ENCODE measurements at places on chromosomes 4 and X.

DNA sequence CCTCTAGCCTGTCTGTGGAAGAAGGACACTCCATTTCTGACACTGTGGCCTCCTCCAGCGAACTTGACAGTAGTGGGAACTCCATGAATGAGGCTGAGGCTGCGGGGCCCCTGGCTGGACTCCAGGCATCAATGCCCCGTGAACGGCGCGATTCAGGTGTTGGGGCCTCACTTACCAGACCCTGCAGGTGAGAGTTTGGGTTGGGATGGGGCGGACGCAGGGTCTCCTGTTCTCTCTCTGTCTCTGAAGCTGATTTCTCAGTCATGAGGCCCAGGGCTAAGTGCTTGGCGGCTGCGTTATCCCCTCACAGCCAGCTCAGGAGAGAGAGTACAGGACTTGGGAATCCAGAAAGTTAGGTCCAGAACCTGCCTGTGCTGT, 71.0 kb downstream of the STARD8 start:
- DNase-seq = no peak

DNA sequence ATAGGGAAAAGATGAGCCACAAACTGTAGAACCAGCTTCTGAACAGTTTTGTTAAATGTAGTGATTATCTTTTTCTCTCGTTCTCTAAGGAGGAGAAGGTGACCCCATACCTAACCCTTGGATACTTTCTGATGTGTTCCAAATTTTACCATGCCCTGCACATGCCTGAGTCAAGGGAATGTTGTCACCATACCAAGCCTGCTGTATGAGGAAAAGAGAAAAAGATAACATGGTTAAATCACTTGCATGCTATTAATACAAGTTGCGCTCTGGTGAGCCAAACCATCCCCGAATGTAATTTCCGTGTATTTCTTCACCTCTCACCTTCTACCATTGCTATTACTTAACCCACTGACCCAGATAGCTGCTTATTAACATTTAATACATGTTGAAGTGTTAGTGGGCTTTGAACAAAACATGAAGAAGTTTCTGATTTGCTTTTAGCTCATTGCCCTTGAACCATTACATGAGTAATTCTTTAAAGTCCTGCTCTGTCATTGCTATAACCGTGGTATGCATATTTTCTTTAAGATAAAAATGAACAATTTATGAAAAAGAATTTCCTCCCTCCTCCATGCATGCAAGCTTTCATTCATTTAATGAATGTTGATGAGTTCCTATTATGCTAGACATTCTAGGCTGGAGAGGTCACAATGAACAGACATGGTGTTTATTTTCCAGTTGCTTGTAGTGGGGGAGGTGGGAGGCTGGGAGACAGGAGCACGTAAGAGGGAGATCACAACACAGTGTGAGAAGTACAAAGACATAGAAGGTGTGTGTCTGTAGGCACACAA, 13.6 kb upstream of the KIT start:
- no peak for DNase-seq

GRCh38 chr4:79685542-79685941, 277.5 kb upstream of the GK2 start:
- no peak for DNase-seq

DNA sequence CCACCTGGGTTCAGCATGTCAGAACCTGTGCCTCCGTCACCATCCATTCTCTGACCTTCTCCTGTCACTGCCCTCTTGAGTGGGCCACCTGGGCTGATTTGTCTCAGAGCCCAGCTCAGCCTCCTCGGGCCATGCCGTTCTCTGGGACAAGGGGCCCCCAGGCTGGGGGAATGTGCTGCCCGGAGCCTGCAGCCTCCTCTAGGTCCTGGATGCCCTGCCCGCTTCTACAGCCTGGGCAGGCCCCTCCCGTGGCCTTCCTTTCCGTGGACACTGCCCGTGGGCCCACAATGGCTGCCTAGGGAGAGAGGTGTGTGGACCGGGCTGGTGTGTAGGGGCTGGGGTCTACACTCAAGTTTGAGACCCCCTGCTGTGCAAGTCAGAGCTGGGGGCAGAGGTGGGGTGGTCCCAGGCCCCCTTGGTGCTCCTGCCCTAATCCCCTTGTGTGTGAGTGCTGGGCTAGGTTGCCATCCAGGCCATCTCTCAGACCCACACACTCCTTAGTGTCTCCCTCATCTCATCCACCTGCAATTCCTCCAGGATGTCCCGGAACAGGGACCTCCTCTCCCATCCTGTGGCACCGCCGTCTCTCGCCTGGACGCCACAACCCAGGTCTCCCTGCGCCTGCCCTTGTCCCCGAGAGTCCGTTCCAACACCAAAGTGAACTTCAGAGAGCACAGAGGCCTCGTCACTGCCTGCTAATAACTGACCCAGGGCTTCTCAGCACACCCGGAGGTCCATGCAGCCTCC, 12.4 kb downstream of the PSAPL1 start:
- DNase-seq = no peak
